PC-3 (cell line): ENCODE measurements at places on chromosomes 2 and 18. TPM values are rescaled to one million over a fixed set of nuclear protein-coding genes. Genes with fewer than 3 reads are reported as not detected.
A peak's percentile ranks its signal among the peaks of the same experiment; 100 is the strongest.

DNA sequence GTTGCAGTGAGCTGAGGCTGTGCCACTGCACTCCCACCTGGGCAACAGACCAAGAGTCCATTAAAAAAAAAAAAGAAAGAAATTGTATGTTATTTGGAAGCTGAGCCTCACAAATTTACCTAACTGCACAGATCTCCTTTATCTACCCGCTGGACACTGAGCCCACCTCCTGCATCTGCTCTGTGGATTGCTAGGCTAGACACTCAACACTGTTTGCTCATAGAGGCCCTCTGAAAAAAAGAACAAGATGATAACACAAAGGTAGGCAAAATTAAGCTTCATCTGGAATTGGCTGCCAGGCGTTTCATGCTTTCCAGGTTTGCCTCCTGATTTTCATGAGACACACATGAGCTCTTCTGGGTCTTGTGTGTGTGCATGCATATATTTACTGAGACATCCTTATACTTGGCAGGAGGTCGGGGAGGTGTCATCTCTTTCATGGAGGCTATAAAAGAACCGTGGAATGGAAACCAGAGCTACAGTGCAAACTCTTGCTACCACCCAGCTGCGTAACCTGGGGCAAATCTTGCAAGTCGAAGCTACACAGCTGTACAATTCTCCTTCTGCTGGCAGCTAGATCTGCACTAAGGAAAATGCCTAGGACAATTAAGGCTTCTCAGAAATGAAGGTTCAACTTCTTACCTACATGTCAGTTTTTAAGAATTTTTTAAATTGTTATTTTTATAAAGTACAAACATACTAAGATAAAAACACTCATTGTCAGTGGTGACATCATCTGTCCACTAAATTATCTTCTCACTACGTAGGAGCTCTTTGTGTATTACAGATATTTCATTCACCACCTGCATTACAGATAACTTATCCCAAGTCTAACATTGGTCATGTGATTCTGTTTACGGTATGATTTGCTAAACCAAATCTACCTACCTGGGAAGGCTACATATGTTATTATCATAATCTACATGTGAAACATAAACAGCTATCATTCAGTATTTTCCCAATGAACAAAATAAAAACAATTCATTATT is 63.1 kb downstream of the CABYR start:
- no peak for DNase-seq

GRCh38 chr18:71873695-71874094 is 670.4 kb downstream of the CBLN2 start:
- peak; percentile 39 for DNase-seq

DNA sequence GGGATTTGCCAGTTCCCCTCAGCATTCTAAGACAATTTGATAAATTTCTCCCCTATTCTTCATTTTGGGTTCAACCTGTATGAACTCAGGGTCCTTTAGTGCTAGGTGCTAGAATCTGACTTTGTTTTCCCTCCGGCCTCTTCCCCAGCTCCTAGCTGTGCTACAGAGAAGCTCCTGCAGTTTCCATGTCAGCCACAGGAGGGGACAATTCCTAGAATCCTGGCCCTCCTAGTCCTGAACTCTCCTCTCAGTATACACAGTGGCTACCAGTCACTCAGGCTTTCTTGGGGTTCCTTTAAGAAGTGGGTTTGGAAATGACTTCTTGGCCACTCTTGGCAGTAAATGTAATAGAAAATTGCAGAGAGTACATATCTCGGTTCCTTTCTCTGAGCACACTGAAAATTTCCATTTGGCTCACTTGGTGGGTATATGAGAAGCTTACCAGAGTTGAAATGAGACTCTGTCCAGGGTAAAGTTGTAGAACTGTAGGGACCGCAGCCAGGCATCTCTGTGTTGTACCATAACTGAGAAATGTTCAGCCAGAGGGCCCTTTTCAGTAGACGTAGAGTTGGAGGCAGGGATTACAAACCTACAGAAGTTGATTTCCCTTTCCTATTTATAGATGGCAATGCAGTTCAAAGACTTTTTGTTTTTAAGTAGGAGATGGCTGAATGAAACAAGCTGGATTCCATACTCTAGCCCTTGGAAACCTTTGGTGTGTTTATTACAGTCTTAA is 5.0 kb upstream of the CHST10 start:
- DNase-seq, result peak; percentile 63

DNA sequence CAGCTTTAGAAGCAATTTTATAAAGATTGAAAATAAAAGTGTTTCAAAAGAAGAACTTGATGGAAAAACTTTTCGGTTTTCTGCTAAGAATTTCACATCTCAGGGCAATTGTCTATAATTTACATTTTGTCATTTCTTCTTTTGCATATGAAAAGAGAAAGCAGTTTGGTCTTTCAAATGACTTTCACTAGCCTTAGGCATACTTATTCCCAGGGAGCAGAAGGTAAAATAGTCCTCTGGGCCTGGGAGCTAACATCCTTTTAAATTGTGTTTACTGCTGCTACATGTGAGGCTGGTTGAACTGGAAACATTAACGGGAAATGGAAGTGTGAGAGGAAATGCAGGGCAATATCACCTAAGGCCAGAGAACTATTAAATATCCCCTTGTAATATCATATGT is 37.1 kb downstream of the MYO3B start:
- DNase-seq, result no peak

Gene CDK5R2
- total RNA-seq, result 0.11 and 0.35 TPM in 2 replicates

DNA sequence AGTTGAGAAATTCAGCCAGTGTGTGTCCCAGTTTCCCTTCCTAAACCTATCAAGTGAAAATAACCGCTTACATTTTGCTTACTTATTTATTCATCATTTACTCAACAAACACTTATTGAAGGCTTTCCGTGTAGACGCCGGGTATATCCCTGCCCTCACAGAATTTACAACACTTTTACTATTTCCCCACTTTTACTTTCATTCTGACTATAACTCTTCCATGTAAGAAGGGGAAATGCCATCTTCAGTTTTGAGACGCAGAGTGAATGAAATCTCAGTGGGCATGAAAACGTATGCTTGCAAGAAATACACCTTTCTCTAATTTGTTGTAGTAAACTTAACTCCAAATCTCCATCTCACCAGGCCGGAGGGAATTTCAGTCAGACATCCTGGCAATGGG is 251.0 kb upstream of the CHAC2 start:
- no peak for DNase-seq

Gene CABLES1
- 18.6 and 20.5 TPM in 2 replicates for total RNA-seq

- DNase-seq, result no peak
Observed at GRCh38 chr2:160268151-160268781, 68.2 kb upstream of the ITGB6 start.

GRCh38 chr2:139480161-139480650 is 700.0 kb upstream of the NXPH2 start:
- no peak for DNase-seq

DNA sequence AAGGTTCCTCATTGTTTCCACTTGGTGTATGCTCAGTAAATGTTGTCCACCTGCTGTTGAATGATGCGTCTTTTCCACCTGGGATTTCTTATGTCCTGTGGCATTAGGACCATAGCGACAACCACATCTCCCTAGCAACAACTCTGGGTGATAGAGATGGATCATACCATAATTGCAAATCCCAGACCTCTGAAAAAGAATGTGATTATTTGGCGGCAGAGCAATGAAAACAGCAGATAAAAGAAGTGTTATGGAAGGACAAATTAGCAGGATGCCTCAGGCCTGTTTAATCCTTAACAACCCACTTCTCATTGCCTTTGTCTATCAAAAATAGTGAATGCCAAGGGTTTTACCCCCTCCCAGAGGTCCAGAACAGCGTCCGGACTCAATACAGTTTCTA is 278.9 kb downstream of the TSN start:
- DNase-seq, result no peak
